GM04503 (cell line): ENCODE measurements at places on chromosomes 11 and 22.

GRCh38 chr22:41919357-41920224 lies 4.7 kb upstream of the SHISA8 start:
- no peak for DNase-seq

DNA sequence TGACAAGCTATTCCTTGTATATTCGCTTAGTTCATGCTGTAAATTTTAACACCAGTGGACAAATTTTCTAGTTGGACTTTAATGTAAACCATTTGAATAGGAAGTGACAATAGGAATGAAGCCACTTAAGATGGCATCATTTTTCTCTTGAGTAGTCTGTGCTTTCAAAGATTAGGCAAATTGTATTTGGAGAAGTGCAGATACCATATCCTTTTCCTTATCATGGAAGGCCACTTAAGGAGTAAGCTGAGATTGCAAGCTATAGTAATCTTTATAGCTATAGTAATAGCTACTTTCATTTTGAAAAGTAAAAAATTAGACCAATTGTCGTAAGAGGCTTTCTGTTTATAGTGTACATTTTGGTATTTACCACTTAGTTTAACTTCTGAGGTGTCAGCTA lies 12.8 kb downstream of the CAPRIN1 start:
- no peak for DNase-seq

DNA sequence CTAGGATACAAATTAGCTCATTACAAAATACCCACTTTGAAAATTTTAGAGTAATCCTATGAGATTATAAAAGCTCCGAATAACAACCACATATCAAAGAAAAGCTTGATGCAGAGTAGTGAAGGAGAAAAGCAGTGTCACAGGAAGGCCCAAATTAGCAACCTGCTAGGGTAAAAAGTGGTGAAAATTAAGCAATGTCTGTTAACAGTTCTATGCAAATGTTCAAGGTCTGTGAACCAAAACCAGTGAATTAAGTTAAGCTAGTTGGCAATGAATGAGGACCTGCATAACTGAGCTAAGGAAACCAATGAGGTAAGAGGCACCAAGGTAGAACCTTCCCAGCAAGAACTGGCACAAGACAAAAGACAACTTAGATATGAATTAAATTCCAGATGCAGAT lies 29.6 kb downstream of the PRDM10 start:
- no peak for DNase-seq

GRCh38 chr22:42770941-42771647 lies 50.4 kb upstream of the A4GALT start:
- DNase-seq: no peak

GRCh38 chr11:45165386-45165785 lies 18.9 kb downstream of the PRDM11 start:
- DNase-seq: no peak

DNA sequence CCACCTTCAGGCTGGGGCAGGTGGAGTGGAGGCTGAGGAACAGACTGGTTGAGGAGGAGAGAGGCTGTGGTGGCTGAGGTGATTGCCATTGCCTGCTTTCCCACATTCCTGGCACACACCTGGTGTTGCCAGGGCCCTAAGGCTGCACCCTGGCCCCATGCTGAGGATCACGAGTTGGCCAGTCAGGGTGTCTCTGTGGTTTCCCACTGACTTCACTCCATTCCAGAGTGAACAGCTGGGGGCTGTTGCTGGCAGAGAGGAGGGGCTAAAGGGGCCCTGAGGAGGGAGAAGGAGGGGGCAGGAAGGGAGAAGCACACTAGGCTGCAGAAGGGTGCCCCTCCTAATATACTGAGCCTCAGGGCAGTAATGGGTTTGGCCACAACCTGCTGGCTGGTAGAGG lies 1.8 kb downstream of the TMEM86A start:
- DNase-seq: no peak

- no peak for DNase-seq
Observed at GRCh38 chr22:42693055-42693762, 27.5 kb downstream of the A4GALT start.

DNA sequence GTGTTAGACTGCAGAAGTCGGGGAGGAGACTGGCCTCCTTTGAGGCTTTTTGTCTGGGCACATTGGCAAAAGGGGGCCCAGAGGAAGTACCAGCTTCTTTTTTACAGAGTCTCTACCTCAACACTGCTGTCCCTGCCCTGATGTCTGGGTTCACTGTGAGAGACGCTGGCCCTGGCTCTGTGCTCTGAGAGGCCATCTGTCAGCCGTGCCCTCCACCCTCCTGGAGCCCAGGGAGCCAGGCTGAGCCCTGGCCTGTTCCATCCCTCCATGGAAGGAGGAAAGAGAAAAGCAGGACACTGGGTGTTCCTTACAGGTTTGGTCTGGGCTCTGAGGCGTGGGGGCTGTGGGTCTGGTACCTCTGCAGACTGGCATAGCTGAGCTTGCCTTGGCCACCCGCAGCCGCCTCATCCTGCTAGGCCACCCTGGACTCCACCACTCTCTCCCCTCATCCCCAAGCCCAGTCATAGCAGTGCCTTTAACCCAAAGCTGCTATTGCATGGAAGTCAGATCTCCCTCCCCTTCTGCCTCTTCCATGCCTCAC lies 105.5 kb upstream of the PARVA start:
- no peak for DNase-seq

DNA sequence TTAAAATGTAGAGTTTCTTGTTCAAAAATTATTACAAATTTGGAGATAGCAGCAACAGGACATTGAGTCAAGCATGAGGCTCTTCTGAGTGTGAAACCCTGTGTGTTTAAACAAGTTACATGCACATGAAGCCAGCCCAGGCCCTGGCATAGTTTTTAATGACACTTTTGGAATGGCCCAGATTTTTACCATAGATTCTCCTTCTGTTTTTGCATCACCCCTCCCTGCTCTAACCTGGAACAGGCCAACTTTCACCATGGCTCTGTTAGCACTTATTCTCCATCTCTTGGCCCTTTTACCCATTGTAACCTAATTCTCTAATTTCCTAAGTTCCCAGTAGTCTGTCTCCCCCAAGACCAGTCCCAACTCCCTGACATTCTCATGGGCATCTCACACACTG lies 63.1 kb upstream of the PRSS23 start:
- DNase-seq: no peak

- DNase-seq: no peak
Observed at GRCh38 chr22:26430600-26430999, 1.5 kb downstream of the ASPHD2 start.

GRCh38 chr22:39308614-39309363 lies 10.6 kb downstream of the RPL3 start:
- DNase-seq: peak; percentile 85

- DNase-seq: no peak
Observed at GRCh38 chr11:19283991-19284390, 43.2 kb upstream of the E2F8 start.

GRCh38 chr11:4903484-4903883 lies at the start of gene OR51A7:
OR51A7 (plus strand) TSS chr11:4903783; CDS start chr11:4907370, 3,587 bp downstream.
- no peak for DNase-seq

DNA sequence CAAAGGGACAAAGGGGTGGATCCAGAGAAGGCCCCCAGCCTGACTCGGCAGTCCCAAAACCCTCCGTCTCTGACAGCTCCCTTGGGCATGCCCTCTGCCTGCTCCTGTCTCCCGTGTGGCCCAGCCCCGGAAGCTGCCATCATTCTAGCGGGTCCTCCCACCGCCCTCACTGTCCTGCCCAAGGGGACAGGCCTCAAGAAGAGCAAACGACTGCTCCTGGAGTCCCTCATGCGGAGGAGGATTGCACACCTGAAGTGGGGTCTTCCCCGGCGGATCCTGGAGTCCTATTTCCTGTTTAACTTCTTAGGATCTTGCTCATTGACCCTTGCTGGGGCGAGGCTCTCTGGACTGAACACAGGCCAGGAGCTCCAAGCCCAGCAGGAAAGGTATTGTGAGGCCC lies 2.6 kb upstream of the MEI1 start:
- no peak for DNase-seq

DNA sequence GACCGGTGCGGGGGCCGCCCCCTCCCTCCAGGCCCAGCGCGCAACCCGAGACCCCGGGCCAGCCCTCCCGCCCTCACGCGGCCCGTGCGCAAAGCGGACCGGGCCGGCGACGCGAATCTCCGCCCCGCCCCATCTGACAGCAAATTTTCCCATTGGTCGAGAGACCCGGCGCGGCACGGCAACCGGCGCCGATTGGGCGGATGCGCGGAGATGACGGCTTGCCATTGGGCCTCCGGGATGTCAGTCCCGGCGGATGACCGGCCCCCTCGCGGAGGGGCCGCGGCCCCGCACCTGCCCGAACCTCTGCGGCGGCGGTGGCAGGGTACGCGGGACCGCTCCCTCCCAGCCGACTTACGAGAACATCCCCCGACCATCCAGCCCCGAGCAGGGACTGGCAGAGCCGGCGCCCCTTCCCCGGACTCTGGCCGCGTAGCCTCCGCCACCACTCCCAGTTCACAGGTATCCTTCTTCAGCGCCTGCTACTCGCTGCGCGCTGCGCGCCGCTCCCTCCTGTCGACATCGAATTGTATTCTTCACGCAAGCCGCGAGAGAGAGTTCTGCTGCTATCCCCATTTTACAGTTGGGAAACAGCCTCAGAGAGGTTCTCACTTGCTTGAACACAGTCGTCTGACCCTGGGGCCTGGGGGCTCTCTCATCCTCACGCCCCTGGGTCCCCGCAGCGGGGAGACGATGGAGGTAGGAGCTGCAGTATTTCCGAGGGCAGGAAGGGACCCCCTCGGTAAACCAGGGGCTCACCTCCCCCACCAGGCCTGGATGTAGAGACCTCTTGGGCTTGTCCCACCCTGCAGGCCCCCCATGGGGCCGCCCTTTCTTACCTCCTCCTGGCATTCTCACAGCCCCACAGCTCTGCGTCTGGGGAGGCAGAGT lies at the start of gene ARVCF:
Gene ARVCF (minus strand): TSS at position 90 of the 888 bp plus-strand sequence. CDS start 26,029 bp downstream, outside the sequence.
- peak; percentile 39 for DNase-seq

DNA sequence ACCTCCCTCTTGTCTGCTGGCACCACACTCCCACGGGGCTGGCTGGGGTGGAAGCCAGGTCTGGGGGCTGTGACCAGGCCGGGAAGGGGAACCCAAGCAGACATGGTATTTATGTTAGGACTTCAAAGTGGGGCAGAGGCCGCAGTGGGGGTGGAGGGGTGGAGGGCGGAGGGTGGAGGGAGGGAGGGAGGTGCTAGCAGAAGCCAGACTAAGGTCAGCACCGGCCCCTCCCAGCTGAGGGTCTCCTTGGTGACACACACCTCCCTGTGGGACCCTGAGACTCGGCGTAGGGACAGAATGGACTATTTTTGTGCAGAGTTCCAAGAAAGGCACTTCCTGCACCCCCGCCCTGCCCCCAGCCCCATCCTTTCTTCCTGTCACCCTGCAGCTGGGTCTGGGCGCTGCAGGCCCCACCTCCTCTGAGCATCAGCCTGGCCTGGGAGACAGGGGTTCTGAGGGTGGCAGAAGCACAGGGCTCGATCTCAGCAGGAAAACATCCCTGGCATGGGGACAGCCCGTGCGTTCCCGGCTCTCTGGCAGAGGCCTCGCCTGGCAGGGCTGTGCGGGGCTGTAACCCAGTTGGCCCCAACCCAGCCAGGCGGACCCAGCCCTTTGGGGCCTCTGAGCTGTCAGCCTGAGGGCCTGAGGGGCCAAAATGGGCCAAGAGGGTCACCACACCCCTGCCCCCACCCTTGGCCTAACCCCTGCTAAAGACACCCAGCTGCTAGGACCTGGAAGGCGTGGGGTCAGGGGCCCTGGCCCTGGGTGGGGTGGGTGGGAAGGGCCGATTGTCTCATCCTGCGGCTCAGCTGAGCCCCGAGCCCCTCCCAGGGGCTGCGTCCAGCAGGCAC lies 9.6 kb upstream of the CD248 start:
- DNase-seq: no peak

GRCh38 chr11:116650052-116650451 lies 122.7 kb downstream of the BUD13 start:
- DNase-seq: no peak

DNA sequence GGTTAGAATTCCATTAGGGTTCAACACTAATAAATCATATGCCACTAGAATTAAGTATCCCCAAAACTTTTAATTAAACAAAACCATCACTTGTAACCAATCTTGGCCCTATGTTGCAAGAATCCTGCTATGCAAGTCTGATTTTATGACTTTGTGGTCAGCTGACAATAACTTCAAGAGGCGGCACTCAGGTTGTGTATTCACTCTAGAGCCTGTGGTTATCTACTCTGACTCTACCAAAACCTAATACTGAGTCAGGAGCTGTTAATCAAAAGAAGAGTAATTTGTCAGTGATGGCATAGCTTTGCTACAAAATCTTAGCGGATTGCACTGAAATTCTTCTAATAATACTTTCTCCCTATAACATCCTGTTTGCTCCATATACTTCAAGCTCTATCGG lies 253.7 kb downstream of the AASDHPPT start:
- peak; percentile 54 for DNase-seq

DNA sequence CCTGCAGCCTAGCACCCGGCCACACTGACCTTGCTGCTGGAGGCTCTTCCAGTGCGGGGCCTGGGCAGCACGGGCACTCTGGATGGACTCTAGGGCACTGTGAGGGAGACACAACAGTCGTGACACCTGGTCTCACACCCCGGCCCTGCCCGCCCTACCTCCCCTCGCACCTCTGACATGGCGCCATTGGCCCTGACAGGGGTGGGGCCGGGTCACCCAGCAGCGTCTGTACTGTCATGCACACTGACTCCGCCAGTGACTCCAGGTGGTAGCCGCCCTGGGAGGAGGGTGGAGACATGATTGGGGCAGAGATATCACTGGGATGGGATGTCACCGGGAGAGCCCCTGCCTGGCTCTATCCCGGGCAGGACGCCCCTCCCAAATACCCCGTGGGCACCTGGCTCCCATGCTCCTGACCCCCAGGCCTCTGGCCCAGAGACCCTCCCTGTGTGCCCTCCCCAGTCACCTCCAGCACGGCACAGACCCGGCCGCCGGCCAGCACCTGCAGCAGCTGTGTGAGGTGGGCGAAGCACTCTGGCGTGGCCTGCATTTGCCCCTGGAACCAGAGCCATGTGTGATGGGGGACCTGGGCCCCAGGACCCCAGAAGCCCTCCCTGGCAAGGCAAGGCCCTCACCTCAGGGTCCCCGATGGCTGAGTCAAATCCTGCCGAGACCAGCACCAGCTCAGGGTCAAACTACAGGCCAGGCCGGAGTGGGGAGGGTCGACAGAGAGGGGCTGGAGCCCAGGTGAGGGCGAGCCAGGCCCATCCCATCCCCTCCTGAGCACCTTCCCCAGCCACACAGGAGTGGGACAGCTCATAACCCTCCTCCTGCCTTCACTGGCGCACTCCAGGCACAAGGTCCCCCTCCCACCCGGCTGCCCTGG lies 2.6 kb downstream of the HDAC10 start:
- DNase-seq: no peak

GRCh38 chr22:29202212-29203192 lies 3.2 kb upstream of the EMID1 start:
- no peak for DNase-seq
